Fibroblast of villous mesenchyme (primary cell): ENCODE measurements at places on chromosomes 1 and 21. TPM values are rescaled to one million over a fixed set of nuclear protein-coding genes. Genes with fewer than 3 reads are reported as not detected.

DNA sequence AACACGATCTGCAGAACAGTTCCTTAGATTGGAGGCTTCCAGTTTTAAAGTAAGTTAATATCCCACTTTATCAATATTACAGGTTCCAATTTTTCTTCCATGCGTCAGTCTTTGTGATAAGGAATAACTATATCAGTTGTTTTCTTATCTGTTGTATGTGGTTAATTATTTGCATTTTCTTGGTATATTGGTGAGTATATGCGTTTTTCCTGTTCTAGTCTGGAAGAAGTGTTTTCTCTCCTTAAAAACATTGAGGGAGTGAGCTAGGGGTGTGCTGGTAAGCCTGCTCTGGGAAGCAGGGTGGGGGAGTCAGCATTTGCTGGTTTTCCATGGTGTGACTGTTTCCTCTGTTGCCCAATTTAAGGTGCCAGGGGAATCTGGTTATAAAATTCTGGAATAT lies 50.2 kb upstream of the KIF1B start:
- no peak for DNase-seq

GRCh38 chr1:58308206-58308605 lies 238.3 kb downstream of the OMA1 start:
- DNase-seq, result no peak

DNA sequence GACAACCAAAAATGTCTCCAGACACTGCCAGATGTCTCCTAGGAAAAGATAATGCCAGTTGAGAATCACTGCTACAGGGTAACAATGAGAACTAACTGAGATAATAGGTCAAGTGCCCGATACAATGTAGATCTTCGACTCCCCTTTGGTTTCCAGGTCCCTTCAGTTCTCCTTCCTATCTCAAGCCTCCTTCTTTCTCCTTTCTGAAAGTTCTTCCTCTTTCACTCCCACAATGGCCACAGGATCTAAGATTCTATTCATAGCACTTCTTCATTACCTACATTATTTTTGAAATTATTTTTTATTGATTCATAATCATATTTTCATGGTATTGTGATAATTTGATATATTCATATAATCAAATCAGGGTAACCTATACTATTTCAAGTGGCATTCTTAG lies 6.3 kb downstream of the PFDN2 start:
- no peak for DNase-seq

DNA sequence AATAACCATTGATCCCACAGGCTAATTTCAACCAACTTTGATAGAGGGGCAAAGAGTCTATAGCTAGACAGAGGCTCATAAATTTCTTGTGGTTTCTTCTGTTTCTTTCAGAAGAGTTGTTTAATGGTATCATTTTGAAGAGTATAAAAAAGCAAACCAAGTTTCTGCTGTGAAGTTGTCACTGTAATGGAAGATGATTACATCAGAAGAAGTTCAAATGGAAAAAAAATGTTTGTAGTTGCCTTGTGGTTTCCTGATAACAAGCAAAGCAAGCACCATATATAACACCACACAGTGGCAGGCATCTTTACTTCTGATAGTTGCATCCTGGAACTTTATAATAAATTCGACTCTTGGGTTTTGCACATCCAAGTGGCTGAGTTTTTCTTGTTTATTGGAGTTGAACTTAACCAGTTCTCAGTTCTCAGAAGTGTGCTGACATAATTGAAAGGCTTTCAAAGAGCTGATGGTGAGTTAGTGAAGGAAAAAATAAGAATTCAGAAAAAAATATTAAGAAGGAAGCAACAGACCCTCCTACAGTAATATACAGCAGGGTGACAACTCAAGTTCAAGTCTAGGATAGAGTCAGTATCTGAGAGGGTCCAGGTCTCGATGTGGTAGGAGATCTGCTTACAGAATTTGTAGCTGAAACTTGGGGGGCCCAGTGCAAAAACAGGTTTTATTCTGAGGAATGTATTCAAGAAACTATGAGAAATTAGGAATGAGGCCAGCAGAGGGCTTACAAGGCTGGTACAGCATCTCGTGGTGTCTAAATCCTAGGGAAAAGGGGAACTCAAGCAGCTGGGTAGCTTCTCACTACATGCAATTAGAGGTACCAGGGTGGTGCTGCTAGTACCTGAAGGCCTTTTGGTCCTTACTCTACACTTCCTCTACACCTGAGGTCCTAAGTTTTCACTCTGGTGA lies 123.5 kb downstream of the CRB1 start:
- no peak for DNase-seq

DNA sequence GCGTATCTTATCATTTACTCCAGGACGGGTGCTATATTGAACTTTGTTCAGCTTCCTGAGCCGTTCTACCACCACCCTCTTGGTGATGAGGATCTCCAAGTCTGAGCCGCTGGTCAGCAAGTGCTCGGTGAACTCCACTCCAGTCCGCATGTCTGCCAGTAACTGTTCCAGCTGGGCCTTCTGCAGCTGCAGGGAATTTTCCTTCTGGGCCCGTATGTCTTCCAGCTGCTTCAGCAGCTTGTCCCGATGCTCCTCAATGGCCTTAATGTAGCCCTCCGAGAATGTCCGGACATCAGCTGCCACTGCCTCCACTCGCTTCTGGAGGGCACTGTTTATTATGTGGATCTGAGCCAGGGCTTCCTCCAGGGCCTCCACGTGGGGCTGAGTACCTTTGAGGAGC lies 3.4 kb downstream of the TRIM45 start:
- no peak for DNase-seq

GRCh38 chr1:66553846-66554245 lies 19.9 kb downstream of the SGIP1 start:
- no peak for DNase-seq

GRCh38 chr1:160373696-160374095 lies 6.8 kb downstream of the NHLH1 start:
- no peak for DNase-seq

DNA sequence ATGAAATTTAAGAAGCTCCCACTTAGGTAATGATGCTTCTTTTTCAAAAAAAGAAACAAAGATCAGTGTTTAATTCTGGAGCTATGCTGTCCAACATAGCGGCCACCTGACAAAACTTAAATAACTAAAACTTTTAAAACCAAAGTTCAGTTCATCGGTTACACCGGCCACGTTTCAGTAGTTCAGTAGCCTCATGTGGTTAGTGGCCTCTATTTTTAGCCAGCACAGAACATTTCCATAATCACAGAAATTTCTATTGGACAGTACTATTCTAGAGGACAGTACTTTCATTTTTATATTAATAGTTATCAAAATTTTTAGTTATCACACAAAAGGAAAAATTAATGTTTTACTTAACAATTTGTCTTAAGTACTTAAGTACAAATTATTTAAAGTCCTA lies 141.0 kb downstream of the USP25 start:
- no peak for DNase-seq

DNA sequence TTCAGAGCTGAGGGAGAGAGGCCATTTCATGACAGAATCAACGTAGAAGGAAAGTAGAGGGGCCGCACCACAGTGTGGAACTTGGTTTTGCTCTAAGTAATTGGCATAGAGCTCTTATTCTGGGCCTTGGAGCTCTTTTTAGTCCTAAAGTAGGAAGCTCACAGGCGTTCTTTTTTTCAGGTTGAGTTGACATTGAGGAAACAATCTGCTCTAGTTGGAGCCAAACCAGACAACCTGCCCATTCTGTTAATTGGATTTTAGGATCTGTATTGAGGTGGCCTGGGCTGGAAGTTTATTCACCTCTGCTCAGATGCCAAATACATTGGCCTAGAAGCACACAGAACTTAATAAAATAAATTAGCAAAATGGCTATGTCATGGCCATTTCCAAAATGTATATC lies 1093.9 kb downstream of the ADGRL2 start:
- DNase-seq, result no peak

DNA sequence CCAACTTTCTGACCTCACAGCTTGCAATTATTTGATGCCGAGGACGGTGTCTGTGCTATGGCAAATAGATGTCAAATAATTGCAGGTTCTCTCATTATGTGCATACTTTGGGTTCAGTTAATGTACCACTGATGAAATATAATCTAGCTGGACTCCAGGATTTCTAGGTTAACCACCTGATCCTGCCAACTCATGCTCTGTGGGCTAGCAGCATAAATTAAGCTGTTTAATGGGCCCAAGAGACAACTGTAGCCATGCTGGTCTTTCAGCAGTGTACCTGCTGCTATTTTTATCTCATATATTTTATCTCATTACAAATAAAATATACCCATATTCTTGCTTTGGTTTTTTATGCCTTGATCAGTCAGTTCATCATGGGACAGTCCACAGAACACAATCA lies 43.3 kb upstream of the HP1BP3 start:
- no peak for DNase-seq

- DNase-seq, result no peak
Observed at GRCh38 chr1:164466001-164466421, 93.0 kb upstream of the PBX1 start.

GRCh38 chr1:55153031-55153430 lies 62.1 kb downstream of the USP24 start:
- no peak for DNase-seq

DNA sequence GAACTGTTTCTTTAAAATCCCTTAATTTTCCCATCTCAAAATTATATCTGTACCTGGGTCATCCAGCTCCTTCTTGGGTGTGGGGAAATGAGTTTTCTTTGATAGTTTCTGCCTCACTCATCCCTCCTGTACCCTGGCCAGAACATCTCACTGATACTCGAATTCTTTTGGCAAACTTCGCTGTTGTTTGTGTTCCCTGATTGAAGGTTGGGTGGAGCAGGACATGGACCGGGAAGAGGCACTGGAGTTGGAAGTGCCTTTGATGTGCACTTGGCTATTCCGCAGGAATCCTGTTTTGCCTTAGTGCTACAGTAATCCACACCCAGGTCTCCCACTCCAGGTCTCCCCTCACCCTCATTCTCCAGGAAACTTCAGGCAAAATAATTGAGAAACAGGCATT lies 11.2 kb downstream of the MINDY1 start:
- no peak for DNase-seq

DNA sequence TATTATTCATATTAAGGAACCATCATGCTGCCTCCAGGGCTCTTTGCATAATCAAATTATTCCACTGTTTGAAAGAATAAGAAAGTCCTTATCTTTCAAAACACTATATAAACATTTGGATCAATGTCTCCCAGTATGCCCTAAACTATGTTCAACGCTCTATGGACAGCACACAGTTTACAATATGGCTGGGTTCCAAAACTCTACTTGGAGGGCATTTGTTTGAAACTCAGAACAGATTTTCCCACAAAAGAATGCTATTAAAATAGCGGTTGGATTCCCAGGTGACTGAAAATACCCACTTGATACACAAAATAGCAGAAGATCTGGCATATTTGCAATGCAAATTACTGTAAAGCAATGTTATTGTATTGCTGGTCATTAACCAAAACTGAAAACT lies 3.2 kb downstream of the HAO2 start:
- no peak for DNase-seq

- DNase-seq, result no peak
Observed at GRCh38 chr1:64956733-64957441, 9.5 kb downstream of the JAK1 start.

DNA sequence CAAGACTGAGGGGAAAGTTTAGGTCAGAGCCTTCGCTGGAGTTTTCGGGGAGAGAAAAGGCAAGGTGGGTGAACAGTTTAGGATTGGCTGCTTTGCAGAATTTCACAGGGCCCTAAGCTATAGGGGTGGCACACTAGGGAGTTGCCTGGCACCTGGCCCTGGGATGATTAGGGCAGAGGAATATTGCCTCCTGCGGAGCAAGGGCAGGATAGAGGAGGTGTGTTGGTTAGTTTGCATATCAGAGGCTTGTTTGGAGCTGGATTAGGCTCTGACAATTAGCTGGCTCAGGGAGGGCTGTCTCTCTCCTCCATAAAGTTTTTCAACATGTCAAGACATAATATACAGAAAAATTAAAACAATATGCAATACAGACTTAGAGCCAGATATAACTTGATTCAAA lies 436.4 kb downstream of the DISC1 start:
- no peak for DNase-seq

- DNase-seq, result no peak
Observed at GRCh38 chr21:17529648-17530047, 16.8 kb downstream of the CXADR start.

- DNase-seq, result peak; percentile 42
Observed at GRCh38 chr1:156383023-156383422, 14.0 kb downstream of the RHBG start.

DNA sequence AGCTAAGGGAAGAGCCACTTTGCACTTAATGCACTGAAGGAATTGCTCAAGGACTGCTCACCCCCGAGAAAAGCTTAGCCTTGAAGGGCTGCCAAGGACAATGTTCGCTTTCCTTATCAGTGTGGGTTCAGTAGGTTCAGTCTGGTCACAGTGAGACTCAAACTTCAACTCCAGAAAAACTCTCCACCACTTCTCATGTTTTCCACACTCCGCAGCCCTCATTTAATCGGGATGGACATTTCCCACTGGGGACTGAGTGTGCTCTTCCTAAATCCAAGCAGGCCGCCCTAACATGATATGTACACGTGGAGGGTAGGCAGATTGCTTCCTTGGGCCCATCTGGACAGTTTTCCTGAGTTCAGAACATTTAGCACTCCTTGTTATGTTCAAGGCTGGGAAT lies 19.5 kb downstream of the SUSD4 start:
- DNase-seq, result no peak

The ARHGEF16 gene
- total RNA-seq, result 0.86 and 0.97 TPM in 2 replicates

The CYP4A11 gene
- not detected in 2 replicates for total RNA-seq

The SHISAL2A gene
- total RNA-seq, result not detected in 2 replicates

The A3GALT2 gene
- total RNA-seq, result not detected in 2 replicates

The DIO1 gene
- total RNA-seq, result not detected in 2 replicates

The MFSD2A gene
- total RNA-seq, result 2.6 and 6.0 TPM in 2 replicates

The ROR1 gene
- 8.6 and 10.3 TPM in 2 replicates for total RNA-seq

The HOOK1 gene
- not detected in 2 replicates for total RNA-seq

The APOBEC4 gene
- not detected in 2 replicates for total RNA-seq

The UBE2U gene
- total RNA-seq, result not detected in 2 replicates

The RAP1GAP gene
- under 0.01 TPM in 1 of 2 replicates, not detected in the other for total RNA-seq

The PAPPA2 gene
- total RNA-seq, result 1.3 and 1.6 TPM in 2 replicates

The PADI4 gene
- not detected in 2 replicates for total RNA-seq
